ENCODE measurements at places on chromosomes 6 and 20.

DNA sequence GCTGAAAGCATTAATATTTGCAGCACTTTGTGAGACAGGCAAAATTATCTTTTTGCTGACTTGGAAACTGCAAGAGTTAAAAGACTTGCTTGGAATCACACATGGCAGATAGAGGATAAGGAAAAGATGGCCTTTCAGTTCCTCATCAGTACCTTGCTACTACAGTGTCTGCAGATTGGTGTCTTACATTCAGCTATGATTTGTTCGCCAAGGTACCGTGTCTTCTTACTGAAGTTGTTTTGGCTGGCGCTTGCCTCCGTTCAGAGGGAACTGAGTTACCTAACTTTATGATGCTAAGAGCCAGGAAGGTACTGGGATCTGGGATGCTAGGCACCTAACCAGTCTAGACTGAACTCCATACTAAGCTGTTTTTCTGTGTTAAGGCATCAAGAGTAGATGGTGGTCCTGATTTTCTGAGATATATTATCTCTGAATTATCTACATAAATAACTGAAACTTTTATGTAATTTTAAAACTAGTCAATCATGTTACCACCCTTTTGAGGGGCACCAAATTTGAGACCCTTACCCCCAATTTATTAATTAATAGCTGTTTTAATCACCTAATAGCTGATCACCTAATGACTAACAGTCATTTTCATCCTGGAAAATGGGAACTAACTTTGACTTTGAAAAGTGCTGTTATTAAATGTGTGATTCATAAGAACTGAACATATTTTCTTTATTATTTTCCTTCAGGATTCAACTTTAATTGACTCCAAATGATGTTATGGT is 2.5 kb downstream of the WTAP start:
- no peak for DNase-seq

GRCh38 chr6:168044521-168045130 is 34.4 kb downstream of the FRMD1 start:
- no peak for DNase-seq

DNA sequence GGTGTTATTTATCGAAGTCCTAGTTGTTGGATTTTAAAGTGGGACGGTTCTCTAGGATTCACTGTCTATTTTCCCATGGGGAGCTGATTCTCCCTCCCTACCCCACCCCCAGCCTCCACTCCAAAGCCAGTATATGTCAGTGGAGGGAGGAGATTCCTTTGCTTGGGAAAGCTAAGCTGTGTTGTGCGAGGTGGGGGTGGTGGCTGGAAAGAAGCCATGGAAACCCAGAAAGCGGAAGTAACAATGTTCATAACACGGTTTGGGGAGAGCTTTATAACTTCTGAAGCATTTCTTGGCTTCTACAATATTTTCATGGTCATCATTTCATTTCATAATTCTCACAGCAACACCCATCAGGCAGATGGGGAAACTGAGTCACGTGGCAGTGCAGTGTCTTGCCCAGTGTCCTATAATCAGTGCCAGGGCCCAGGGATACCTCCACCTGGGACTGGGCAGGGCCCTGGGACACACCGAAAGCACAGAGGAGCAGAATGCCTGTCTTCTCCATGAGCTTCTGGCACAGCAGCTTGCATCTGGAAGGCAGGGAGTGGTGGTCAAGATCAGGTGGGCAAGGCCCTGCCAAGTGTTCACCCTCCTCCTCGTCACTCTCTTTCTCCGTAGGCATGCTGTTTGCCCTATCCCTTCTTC is 4.5 kb downstream of the SUN5 start:
- no peak for DNase-seq

DNA sequence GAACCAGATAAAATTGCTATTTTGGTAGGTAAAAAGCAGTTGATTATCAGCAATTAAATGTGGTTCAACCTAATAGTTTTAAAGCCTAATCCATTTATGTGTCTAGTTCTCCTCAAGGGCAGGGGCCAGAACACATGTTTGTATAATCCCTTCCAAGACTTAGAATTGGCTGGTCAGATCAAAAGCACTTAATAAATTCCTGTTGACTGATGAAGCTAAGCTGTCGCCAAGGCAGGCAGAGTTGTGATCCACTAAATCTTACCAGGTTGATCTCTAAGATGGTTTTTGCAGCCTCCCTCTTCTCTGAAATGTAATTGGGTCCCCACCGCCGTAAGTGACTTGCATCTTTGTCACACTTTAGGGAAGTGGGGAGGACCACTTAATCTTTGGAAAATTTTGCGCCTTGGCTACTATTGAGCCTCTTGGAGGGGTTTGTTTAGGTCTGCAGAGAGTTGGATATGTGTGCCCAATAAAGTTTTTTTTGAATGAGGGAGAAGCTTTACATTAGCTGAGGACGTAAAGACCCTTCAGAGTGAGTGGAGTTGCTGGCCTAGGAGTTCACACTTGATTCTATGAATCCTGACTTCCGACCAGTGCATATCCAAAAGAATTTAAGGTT is 65.9 kb downstream of the PHF20 start:
- no peak for DNase-seq

- no peak for DNase-seq
Observed at GRCh38 chr20:9160331-9160730, 91.4 kb downstream of the PLCB4 start.

- no peak for DNase-seq
Observed at GRCh38 chr6:125101631-125102030, 51.9 kb upstream of the TPD52L1 start.

- no peak for DNase-seq
Observed at GRCh38 chr6:134480593-134480992, 162.7 kb upstream of the SGK1 start.

- no peak for DNase-seq
Observed at GRCh38 chr6:20509212-20509611, 25.0 kb upstream of the CDKAL1 start.

DNA sequence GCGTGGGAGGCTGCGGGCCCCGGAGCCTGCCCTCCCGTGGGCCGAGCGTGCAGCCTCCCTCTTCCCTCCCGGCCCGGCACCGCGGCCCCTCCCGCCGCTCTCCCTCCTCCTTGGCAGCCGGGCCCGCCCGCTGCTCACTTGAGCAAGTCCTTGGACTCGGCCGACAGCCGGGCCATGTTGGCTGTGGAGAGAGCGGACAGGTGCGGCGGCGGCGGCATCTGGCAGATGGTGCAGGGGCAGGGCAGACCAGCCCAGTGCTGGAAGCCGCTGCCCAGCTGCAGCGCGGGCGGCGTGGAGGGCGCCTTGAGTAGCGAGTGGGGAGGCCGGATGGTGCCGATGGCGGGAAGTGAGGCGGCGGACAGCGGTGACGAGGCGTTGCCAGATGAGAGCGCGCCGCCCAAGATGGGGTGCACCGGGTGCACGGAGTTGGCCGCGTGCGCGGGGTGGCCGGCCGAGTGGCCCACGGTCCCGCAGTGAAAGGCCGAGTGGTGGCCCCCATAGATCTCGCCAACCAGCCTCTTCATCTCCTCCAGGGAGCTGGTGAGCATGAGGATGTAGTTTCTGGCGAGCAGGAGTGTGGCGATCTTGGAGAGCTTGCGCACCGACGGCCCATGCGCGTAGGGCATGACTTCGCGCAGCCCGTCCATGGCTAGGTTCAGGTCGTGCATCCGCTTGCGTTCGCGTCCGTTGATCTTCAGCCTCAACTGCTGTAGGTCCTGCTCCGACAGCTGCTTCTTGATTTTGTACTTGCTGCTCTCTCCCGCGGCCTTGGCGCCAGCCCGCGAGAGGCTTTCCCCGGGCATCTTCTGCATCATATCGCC is 766 bp downstream of the OLIG3 start:
- no peak for DNase-seq

DNA sequence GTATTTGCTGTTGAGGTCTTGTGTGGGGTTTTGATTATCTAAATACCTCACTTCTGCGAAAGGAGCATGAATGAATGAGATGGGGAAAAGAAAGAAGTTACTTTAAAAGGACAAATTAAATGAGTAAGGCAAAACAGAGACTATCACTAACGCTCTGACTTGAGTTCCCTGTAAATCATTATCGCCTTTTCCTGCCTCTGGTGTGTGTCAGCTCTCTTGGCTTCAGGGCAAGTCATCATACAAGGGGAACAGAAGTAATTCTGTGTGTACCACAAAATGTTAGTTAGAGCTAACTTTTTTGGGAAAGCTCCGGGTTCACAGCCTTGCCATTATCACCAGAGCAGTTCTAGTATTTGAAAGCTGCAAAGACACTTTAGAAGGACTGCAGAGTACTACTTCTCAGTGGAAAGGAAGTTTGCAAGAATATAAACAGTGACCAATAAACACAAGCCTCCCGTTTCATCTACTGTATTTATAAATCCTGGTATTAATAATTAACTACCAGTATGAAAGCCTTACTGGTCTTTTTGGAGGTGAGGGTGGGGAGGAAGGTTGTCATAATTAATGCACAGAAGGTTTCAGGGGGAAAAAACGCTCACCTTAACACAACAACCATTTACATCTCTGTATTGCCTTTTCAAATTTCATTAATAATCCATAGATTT is 1.2 kb downstream of the DZANK1 start:
- DNase-seq, result no peak

GRCh38 chr20:22159276-22159675 is 425.1 kb downstream of the FOXA2 start:
- DNase-seq, result no peak

DNA sequence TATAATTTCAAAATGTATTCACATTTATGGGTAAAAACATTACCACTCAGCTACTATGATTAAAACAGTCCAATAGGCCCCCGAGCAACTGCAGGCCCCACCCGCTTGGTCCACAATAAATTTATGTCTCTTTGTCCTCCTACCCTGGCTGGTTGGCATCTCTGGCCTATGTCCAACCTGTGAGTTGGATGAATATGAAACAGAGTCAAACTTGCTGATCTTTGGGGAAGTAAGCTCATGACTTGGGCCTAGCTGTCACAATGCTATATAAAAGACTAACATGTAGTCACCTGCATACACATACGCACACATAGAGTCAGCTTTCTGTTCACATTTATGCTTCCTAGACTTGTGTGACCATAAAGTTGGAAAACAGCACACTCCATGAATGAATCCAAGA is 20.5 kb downstream of the MAP7 start:
- DNase-seq, result no peak

- no peak for DNase-seq
Observed at GRCh38 chr20:10857352-10858070, 183.7 kb upstream of the JAG1 start.

DNA sequence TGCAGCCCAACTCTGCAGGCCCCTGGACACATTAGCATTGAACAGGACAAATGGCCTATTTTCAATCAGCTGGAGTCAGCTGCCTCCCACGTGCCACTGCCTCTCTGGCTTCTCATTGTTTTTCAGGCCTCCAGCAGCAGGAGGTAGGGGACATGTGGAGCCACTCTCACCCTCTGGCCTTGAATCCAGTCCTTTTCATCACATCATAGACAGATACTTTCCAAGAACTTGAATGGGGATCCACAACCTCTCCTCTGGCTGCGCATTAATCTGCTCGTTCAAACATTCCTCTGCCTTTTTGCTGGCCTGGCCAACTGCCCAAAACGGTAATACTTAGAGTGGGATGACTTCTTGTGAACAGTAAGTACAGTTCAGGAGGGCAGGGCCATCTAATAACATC is 592.3 kb downstream of the PKHD1 start:
- no peak for DNase-seq

GRCh38 chr20:39986173-39986904 is 702.7 kb downstream of the MAFB start:
- no peak for DNase-seq

- no peak for DNase-seq
Observed at GRCh38 chr20:58829531-58829941, 21.2 kb downstream of the GNAS-AS1 start.

DNA sequence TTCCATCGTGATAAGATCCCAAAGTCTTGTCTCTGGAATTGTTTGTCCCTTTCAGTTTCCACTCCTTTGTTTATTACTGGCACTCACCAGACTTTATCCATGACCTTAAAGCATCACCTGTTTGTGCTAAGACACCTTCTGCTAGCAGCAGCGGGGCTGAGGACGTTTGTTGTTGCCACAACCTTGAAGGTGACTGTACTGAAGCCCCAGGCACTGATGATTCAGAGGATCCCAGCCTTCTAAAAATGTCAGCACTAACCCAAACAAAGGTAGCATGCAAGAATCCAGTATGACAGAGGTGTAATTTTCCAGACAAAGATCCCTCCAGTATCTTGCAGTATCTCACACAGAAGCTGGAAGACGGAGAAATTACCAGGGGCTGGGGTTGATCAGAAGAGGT is 28.9 kb upstream of the SMIM8 start:
- no peak for DNase-seq

DNA sequence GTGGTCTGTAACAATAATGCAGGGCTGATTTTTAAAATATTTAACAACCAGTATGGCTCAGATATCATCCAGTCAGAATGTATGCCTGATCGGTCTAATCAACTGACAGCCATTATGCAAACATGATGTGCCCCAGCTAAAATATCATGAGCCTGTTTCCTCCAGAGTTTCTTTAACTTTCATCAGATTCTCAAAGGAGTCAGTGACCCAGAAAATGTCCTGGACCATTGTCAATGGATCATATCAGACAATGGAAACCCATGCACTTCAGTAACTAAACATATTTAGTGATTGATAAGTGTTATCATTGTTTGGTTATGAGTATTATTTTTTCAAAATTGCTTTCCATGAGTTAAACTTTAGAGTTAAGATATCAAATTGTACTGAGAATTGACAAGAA is 173.5 kb downstream of the LMBRD1 start:
- no peak for DNase-seq

DNA sequence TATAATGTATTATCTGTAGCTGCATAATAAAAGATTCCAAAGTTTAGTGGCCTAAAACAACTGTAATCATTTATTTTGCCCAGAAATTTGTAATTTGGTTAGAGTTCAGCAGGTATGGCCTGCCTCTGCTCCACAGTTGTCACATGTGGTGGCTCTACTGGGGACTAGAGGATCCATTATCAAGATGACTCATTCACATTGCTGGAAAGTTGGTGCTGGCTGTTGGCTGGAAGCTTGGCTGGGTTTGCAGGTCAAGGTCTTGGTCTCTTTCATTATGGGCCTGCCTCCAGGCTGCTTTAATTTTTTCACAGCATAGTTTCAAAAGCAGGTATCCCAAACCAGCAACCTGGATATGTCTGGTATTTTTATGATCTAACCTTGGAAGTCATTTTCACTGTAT is 17.6 kb downstream of the TRDN start:
- no peak for DNase-seq

GRCh38 chr6:408599-409102 is 17.1 kb downstream of the IRF4 start:
- DNase-seq, result no peak

DNA sequence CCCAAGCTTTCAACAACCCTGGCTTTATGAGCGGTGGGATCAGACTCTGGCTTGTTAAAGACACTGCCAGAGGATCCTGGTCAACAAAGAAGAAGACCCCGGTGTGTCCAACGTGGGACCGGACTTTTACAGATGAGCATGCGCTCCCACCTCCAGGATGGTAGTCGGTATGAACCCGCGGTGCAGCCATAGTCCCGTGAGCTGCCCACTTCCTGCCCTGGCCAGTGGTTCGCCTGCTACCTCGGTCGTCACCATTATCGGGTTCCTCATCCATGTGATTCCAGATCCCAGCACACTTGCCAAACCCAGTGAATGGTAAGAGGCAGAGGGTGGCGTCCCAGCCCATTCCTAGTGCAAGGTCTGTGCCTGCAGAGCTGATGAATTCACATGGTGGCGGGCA is 112.7 kb downstream of the AGPAT4 start:
- DNase-seq, result no peak

- DNase-seq, result no peak
Observed at GRCh38 chr20:1108437-1108920, 9.9 kb upstream of the PSMF1 start.

- DNase-seq, result no peak
Observed at GRCh38 chr20:42721923-42722322, 467.8 kb downstream of the PTPRT start.
